Suprapubic skin (tissue), 4 donors: ENCODE measurements at places on chromosomes 3 and 15. TPM values are rescaled to one million over a fixed set of nuclear protein-coding genes. Genes with fewer than 3 reads are reported as not detected.

Gene ALDH1L1
- total RNA-seq: 6.8 TPM

GRCh38 chr3:145849115-145849514 lies 311.9 kb downstream of the PLOD2 start:
- no peaks in the 10 kb centered on the region for H3K27me3 ChIP-seq
- H3K4me1 ChIP-seq: no peaks in the 10 kb centered on the region
- DNase-seq: no peak
- H3K27ac ChIP-seq: no peak overlapping the region

- H3K4me3 ChIP-seq: no peak overlapping the region
- peaks cover 11% of the 10 kb centered on the region for H3K4me1 ChIP-seq
- no peaks in the 10 kb centered on the region for H3K27me3 ChIP-seq
- no peak for DNase-seq
- H3K36me3 ChIP-seq: no peaks in the 10 kb centered on the region
- H3K27ac ChIP-seq: no peak overlapping the region
These were observed 9.1 kb downstream of the EPHA3 start for GRCh38 chr3:89116476-89116875.

Gene FOXL2
- not detected for total RNA-seq

Gene CPLX3
- total RNA-seq: 0.47 TPM
